ENCODE measurements at places on chromosomes 7 and 10.

- DNase-seq: no peak
Measured at GRCh38 chr10:47331491-47331890, 9.2 kb downstream of the GDF2 start.

GRCh38 chr10:72513910-72514309 is 112.0 kb downstream of the MICU1 start:
- no peak for DNase-seq

DNA sequence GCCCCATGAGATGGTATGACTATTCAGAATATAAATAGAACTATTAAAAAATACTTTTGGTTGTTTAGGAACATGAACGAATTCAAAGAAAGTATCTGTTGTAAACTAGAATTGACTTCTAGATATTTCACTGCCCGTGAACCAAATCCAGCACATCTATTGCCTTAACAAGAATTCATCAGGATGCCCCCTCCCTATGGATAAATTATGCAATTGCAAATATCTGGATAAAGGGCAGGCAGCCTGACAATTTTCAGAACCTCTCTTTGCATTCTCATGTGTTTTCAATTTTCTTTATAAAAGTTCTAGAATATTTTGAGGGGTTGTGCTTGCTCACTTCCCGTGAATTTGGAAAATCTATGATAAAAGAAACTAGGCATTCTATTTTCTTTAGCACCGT is 822.1 kb upstream of the SORCS1 start:
- DNase-seq: no peak

DNA sequence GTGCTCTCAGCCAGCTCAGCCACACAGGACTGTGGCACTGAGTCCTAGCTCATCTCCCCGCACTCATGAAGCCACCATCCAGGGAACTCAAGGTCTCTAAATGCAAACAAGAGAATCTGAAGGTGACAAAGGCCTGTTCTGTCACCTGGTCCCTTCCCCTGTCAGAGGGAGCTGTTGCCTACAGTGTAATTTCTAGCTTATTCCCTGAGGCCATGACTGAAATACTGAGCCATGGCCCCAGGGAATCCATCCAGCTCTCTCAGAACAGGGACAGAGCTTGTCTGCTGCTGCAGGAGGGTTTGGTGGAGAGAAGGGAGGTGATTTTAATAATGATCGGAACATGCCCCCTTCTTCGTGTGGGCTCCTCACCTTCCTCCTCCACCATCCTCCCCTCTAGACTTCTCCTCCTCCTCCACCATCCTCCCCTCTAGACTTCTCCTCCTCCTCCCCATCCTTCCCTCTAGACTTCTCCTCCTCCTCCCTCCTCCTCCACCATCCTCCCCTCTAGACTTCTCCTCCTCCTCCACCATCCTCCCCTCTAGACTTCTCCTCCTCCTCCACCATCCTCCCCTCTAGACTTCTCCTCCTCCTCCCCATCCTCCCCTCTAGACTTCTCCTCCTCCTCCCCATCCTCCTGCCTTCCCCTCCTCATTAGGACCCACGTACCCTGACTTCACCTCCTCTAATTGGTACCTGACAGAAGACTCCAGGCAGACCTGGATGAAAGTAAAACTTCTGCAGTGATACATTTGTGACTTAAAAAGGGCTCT is 338.0 kb upstream of the MKI67 start:
- no peak for DNase-seq

DNA sequence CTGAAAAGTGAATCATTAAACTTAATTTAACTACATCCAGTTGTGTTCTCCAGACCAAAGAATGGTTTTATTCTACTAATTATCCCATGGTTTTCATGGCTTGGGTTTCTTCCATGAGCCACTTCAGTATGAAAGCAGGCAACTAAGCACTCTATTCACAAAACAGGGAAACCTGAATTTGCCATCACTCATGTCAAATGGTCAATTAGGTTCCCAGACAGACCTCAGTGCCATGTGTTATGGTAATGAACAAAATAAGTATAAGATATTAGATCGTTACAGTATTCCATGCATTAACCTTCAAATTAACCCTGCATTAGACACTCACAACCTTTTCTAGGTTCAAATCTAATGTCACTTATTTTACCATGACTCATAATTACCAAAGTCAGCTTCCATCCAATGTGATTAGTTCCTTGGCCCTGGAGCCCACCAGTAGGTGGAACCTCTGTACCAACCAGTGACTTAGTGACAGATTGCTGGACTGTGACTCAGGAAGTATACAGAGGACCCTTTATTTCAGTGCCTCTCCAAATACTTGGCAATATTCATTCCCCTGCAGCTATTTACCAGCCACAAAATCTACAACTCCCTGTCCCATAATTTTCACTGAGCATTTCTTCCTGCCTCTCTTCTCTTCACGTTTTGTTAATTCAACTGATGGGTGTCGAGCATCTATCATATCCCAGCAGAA is 1270.2 kb upstream of the SORCS1 start:
- no peak for DNase-seq

DNA sequence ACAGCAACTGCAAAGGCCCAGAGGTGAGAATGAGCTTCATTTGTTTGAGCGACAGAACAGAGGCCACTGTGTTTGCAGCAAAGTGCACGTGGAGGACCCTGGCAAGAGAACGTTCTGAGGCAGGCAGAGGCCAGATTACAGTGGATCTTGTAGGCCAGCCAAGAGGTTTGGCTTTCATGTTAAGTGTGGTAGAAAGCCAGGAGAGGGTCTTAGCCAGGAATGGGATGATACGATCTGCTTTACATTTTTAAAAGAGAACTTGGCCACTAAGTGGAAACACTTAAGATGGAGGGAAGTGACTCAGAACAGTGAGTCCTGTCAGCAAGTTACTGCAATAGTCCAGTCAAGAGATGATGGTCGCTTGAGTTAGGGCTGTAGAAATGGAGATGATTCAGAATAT is 4.6 kb downstream of the CCDC136 start:
- DNase-seq: no peak

DNA sequence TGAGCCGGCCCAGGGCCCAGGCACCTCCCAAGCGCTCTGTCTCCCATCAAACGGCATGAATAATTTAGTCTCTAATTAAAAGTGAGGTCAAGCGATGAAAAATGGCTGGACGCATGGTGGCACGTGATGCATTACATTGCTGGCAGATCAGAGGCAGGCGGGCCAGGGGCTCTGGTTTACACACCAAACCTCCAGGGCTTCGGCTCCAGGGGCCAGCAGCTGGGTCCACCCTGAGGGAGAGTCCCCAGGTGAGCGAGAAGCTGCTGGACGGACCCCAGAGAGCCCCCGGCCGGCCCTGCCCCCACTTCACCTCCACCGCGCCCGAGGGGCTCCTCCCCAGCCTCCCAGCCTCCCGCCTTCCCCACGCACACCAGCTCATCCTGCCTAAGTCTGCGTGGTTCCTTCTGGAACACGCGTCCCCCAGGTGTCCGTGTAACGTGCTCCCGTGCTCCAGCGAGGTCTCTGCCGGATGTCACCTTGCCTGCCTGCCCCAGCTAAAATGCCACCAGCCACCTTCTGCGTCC is 23.2 kb downstream of the UNCX start:
- no peak for DNase-seq

GRCh38 chr7:134355004-134355525 is 38.3 kb upstream of the SLC35B4 start:
- DNase-seq: no peak

DNA sequence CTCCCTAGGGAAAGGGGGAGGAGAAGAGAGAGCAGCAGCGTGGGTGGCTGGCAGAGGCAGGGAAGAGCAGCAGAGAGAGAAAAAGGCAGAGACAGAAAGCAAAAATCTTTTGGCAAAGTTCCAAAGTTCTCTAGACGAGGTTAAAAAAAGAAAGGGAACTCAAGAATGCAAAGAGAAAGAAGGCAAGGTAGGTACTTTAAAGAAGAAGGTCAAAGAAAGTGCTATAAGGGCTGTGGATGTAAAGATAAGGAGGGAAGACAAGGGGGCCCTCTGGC is 20.2 kb upstream of the OPTN start:
- no peak for DNase-seq

GRCh38 chr7:63117-63480 is 129.3 kb upstream of the FAM20C start:
- no peak for DNase-seq

GRCh38 chr7:47669178-47669891 is 87.4 kb upstream of the TNS3 start:
- no peak for DNase-seq

- no peak for DNase-seq
Measured at GRCh38 chr7:92750946-92751345, 85.4 kb downstream of the CDK6 start.

GRCh38 chr7:2782565-2782964 is 61.5 kb downstream of the GNA12 start:
- no peak for DNase-seq

DNA sequence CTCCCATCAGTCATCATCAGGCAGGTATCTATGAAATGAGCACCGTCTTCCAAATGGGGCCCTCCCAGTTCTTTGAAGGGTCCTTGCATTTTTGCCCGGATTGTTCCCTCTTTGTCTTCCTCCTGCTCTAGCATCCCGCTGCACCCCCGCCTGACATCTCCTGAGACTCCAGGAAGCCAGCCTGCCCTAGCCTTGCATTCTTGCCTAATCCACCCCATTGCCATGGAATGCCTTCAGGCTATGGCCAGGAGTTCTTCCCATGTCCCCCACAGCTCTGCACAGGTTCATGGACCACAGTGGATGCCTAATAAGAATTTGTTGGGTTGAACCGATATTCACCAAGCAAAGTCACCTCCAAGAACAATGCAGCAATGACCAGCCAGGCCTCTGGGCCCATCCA is 62.1 kb downstream of the ZMIZ1 start:
- DNase-seq: no peak

GRCh38 chr7:156791241-156791640 is 101.7 kb downstream of the LMBR1 start:
- DNase-seq: no peak

DNA sequence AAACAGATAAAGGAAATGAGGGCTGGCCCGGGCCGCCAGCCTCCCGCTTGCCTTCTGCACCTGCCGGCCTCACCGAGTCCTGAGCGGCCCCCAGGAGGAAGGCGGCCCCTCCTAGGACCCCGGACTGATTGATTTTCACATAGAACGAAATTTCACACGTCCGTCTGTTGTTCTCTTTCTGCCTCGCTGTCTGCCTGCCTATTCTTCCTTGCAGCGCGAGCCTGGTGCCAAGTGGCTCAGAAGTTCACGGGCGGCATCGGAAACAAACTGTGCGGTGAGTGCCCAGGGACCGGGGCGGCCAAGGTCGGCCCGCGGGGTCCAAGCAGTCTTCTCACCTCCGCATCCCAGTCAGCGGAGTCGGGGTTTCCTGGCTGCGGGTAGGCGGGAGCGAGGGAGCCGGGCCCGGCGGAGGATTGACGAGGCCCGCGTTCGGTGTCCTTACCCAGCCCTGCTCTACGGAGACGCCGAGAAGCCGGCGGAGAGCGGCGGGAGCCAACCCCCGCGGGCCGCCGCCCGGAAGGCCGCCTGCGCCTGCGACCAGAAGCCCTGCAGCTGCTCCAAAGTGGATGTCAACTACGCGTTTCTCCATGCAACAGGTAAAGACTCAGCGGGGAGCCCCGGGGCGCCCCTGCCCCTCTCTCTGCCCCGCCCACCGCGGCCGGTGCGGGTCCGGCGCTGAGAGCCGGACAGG is 967 bp downstream of the GAD2 start:
- no peak for DNase-seq

GRCh38 chr10:1401071-1401965 is 336.0 kb downstream of the ADARB2 start:
- DNase-seq: no peak

GRCh38 chr7:153943457-153943856 is 108.7 kb upstream of the DPP6 start:
- no peak for DNase-seq

GRCh38 chr7:152106990-152107389 is 81.5 kb downstream of the GALNT11 start:
- DNase-seq: no peak

GRCh38 chr7:131861620-131862346 is 305.4 kb upstream of the PODXL start:
- no peak for DNase-seq

- no peak for DNase-seq
Measured at GRCh38 chr7:116206141-116206540, 4.2 kb upstream of the TES start.

- DNase-seq: no peak
Measured at GRCh38 chr10:64515970-64516699, 994.9 kb downstream of the REEP3 start.

DNA sequence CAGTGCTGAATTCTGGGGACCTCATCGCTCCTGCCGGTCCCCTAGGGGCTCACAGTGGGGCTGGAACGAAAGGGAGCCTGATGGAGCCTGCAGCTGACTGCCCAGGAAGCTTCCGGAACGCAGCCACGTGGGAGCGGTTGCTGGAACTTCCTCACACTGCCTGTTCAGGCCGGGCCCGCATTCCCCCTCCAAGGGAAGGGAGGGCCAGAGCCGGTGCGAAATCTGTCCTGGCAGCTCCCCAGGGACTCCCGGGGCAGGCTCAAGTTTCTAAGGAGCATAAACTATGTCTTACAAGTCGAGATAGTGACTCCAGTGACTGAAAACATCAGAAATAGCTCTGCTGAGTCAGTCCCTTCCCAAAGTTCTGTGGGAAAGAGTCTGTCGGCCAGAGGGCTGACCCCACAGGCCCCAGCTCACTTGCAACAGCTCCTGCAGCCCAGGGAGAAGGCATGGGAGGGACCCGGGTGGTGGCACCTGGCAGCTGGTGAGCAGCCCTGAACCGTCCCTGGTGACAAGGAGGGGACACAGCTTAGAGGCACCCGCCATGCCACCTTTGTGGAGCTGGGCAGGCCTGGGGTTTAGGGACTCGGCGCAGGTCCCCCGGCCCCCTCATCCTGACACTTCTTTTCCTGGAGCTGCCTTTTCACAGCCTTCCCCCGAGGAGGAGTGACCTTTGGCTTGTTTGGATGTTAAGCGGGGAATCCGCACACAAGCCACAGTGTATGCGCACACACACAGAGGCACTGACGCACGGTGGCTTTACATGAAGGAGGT is 47.6 kb downstream of the PDGFA start:
- DNase-seq: no peak

DNA sequence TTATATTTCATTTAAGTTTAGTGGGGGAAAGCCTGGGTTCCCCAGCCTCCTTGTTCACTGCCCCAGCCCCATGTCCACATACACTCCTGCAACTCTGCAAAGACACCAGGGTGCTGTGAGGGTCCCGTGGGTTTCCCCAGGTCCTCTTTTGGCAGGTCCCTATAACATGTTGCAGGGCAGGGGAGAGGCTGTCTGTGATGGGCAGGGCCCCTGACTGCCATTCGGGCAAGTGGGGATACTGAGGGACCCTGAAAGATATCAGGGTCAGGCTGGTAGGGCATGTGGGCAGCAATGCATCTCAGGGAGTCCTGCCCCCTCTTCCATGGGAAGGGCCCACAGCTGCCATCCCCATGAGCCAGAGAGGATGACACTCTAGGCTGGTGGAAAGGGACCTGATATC is 28.4 kb downstream of the RASGEF1A start:
- DNase-seq: no peak

All from CD4-positive, alpha-beta T cell (primary cell).